Hematopoietic multipotent progenitor cell treated with erythropoietin and hydrocortisone succinate and interleukin-3 and kit ligand, for 4 days (in vitro differentiated cells): ENCODE measurements at places on chromosomes 1 and 21.
A peak's percentile ranks its signal among the peaks of the same experiment; 100 is the strongest.

GRCh38 chr1:29176576-29176975 lies 5.1 kb downstream of the SRSF4 start:
- DNase-seq = peak; percentile 22

DNA sequence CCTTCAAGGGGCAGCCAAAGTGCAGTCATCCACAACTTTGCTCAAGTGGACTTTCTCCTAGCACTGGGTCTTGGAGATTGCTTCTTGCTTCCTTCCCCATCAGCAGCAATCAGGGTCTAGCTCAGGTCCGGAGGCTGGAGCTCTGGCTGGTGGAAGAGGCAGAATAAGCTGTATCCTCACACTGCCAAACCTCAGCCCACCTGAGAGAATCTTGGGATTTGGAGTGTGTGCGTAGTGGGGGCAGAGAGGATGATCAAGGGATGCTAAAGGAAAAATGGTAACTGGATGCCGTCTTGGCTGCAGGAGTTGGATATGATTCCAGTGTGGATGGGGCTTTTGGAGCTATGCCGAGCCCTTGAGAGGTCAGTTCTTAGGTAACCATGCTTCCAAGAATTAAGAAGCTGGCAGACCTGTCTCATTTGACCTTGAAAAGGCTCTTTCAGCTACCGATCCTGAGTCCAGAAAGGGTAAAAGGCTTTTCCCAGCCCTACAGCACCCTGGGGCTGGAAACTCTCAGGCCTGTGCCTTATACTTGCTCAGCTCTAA lies 4.5 kb upstream of the NFASC start:
- no peak for DNase-seq

DNA sequence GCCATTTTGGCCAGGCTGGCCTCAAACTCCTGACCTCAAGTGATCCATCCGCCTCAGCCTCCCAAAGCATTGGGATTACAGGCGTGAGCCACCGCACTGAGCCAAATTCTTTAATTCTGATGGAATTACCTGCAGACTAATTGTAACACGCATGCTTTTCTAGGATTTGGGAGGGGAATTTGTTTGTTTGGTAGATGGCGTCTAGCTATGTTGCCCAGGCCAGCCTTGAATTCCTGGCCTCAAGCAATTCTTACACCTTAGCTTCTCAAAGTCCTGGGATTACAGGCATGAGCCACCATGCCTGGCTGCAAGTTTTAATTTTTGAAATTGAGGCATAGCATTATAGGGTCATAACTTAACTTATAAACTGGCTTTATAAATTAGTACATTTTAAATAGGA lies 18.6 kb downstream of the RTCA start:
- DNase-seq = no peak

- DNase-seq = peak; percentile 51
Observed at GRCh38 chr1:243849421-243850201, 432 bp downstream of the AKT3 start.

DNA sequence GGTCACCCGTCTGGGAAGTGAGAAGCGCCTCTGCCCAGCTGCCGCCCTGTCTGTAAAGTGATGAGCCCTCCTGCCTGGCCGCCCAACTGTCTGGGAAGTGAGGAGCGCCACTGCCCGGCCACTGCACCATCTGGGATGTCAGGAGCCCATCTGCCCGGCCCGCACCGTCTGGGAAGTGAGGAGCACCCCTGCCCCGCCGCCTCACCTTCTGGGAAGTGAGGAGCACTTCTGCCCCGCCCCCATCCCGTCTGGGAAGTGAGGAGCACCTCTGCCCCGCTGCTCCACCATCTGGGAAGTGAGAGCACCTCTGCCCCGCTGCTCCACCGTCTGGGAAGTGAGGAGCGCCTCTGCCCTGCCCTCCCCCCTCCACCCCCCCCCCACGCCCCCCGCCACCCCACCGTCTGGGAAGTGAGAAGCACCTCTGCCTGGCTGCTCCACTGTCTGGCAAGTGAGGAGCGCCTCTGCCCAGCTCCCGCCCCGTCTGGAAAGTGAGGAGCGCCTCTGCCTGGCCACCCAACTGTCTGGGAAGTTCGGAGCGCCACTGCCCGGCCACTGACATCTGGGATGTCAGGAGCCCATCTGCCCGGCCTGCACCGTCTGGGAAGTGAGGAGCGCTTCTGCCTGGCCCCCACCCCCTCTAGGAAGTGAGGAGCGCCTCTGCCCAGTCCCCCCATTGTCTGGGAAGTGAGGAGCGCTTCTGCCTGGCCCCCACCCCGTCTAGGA lies 4.5 kb upstream of the ZZZ3 start:
- no peak for DNase-seq

DNA sequence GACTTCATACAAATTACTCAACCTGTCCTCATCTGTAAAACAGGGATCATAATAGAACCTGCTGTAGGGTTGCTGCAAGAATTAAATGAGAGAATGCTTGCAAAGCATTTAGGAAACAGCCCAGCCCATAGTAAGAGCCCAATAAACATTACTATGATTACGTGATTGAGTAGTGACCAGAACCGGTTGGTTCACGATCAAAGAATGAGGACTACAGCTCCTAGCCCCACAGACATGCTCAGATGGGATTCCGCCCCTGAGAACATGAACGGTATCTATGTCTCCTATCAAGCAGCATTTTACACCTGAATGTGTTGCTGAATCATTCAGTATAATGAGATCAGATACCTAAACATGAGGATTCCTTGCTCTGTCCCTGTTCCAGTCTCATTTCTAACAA lies 104.8 kb upstream of the ZNF648 start:
- no peak for DNase-seq

- DNase-seq = peak; percentile 74
Observed at GRCh38 chr1:165686121-165686970, 12.0 kb downstream of the ALDH9A1 start.

- no peak for DNase-seq
Observed at GRCh38 chr1:202568826-202569225, 141.4 kb downstream of the SYT2 start.

GRCh38 chr1:89971600-89971999 lies 23.3 kb upstream of the ZNF326 start:
- no peak for DNase-seq

DNA sequence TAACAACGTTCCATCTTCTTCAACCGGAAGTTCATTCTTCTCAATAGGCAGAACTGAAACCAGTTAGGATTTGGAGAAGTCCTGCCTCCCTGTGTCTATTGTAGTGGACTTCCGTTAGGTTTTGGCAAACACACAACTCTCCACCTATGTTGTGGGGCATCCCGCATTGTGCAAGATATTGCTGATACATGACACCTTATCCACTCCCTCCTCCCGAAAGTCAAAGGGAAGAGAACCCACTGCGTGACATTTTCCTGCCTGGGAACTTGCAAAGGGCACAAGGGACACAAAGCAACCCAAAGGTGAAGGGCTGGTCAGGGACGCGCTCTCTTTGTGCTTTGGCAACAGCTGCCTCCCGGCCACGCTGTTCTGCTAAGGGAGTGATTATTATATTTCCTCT lies 164.8 kb downstream of the TPR start:
- no peak for DNase-seq

GRCh38 chr21:44837537-44837936 lies 19.7 kb upstream of the SUMO3 start:
- no peak for DNase-seq

DNA sequence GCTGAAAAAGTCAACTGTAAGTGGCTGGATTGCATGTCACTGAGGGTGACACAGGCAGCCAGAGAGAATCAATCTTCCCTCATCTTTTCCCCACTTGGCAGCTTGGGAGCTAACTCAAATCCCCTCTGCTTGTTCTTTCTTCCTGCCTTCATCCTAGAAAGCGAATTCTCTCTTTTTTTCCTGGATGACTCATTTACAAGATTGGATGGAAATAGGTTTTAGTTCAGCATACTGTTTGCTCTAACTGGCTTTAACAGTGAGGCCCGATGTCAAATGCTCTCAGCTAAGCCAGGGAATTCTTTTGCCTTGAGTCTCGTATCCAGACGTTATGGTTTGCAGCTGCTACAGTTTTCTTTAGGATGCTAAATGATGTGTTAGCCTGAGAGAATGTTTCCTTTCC lies 72.7 kb downstream of the HUNK start:
- DNase-seq = no peak

DNA sequence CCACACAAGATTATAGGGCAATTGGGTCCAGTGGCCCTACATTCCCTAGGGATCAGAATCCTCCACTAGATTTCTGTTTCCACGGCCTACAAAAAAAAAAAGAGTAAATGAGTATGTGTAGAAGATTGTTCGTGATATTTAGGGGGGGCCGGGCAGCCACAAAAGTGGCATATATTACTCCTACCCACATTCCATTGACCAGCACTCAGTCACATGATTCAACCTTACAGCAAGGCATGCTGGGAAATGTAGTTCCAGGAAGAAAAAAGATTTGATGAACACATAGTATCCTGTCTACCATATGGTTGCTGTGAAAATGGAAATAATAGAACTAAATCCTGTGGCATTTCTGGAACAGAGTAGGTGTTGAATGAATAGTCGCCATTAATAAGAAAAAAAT lies 43.4 kb upstream of the GJB5 start:
- peak; percentile 16 for DNase-seq

GRCh38 chr21:19547951-19548840 lies 1144.6 kb upstream of the TMPRSS15 start:
- no peak for DNase-seq

- no peak for DNase-seq
Observed at GRCh38 chr1:75587692-75588091, 23.2 kb downstream of the SLC44A5 start.

DNA sequence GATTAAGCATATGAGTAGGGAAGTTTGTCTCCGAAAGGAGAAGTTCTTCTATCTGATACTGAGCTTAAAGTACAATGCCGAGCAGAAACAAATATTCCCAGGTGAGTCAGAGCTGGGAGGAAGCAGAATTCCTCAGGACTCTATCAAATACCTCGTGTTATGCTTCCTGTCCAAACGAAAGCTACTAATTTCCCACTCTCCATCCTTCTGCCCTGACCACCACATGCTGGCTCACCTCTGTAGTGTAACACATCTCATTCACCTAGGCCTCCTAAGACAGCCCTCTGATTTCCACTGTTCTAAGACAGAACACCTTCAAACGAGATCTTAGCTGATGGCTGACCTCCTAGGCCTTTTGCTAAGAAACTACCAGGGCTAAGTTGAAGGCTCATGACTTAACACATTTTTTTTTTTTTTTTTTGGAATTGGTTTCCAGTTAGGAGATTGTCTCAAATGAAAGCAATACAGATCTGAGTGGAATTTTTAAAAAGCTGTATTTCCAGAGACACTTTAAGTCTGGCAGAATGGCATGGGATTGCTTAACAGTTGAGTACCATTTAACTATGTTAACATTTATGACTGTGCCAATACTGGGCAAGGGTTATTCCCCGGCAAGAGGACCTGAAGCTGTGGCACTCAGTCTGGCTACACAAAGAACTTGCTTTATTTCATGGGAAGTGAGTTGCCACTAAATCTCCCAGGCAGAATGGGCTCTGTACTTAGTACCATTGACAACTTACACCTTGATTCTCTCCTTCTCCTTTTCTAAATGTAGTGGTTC lies 583.4 kb downstream of the DPYD start:
- no peak for DNase-seq

- peak; percentile 88 for DNase-seq
Observed at GRCh38 chr1:146032631-146033219, 11.2 kb upstream of the HJV start.

GRCh38 chr21:36790616-36791015 lies 91.7 kb downstream of the SIM2 start:
- peak; percentile 17 for DNase-seq

GRCh38 chr1:96538111-96538641 lies 183.4 kb upstream of the PTBP2 start:
- DNase-seq = peak; percentile 3

GRCh38 chr1:244344001-244344400 lies 107.7 kb downstream of the ADSS2 start:
- DNase-seq = no peak

DNA sequence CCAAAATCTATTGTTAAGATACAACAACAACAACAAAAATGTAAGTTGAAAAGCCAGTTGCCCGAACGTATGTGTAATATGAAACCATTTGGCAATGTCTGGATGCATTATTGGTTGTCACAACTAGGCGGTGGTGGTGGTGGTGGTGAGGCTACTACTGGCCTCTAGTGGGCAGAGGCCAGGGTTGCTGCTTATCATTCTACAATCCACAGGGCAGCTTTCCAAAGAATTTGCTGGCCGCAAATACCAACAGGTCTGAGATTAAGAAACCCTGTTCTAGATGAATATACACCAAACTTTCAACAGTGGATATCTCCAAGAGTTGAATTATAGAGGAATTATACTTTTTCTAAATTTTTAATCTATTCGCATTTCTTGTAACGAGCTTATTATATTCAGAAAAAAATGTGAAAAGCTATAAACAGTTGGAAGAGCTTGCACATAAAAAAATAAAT lies 26.8 kb upstream of the ZNF697 start:
- DNase-seq = peak; percentile 89

- DNase-seq = peak; percentile 48
Observed at GRCh38 chr1:1619917-1620361, 4.6 kb downstream of the MIB2 start.

DNA sequence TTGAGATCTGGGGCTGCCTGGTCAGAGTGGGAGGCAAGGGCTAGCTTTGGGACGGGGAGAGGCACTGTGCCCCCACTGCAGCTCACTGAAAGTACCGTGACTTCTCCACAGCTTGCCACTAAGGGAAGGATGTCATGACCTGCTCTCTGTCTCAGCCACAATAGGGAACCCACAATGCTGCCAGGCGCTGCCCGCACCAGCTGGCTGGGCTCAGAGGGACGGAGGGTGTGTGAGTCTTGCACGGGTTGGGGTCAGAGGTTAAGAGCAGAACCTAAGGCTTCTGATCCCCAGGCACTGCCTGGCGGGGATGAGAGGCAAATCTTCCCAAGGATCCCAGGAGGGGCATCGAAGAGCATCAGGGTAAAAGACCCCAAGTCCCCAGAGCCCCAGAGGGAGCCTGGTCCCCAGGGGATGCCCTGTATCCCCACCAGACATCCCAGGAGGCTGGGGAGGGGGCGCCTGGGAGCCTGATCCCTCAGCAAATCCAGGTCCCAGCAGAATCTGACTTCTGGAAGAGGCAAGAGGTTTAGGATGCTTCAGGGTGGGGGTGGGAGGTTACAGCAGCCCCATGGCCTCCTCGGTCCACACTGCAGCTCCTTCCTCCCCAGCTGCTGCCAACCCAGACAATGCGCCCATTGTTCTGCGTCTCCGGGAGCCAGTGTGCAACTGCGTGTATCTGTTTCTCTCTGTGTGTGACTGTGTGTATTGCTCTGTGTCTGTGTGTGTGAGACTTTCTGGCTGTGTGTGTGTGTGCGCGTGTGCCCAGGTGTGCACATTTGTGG lies 2.0 kb upstream of the MARCKSL1 start:
- DNase-seq = peak; percentile 75

- DNase-seq = no peak
Observed at GRCh38 chr1:55141295-55141893, 73.8 kb downstream of the USP24 start.

- DNase-seq = peak; percentile 96
Observed at GRCh38 chr1:111471012-111471411, 2.8 kb upstream of the C1orf162 start.

DNA sequence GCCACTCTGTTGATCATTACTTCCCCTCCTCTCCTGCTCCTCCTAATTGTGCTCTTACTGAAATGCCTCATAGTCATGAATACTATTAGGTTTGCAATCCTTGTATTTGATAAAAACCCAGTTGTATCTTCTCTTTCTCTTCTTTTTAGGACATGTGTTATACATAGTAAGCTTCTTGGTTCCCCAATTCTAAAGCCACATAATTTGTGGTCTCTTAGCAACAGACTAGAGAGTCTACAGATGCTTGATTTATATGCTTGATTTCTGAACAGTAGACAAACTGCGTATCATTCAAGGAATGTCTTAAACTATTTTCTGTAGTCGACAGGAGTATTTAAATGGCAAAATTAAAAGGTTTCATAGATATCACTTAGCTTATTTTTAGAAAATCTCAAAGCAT lies 1598.9 kb downstream of the PLA2G4A start:
- DNase-seq = peak; percentile 50

- peak; percentile 17 for DNase-seq
Observed at GRCh38 chr1:11980676-11980972, 380 bp downstream of the MFN2 start.
